ENCODE measurements at places on chromosomes 11 and 22.

- no peak for DNase-seq
Measured at GRCh38 chr22:22157348-22157725, 87.2 kb upstream of the VPREB1 start.

DNA sequence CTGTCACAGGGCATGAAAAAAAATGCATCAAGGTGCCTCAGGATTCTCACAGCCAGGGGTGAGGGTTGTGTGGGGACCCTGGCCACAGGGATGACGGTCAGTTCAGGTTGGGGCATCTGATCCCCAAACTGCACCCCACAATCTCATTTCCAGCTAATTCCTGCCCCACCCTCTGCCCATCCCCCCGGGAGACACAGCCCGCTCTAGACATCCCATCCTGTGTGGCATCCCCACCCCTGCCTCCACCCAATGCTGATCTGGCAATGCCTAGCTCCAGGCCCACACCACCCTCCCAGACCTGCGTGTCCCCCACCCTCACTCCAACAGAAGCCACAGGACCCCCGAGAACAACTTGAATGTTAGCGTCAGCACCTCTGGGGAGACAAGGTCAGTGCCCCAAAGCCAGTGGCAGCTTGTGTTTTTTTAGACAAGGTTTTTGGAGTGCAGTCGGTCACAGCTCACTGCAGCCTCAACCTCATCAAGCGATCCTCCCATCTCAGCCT lies 25.3 kb downstream of the TSPAN4 start:
- no peak for DNase-seq

- DNase-seq = no peak
Measured at GRCh38 chr22:18983120-18983651, 47.1 kb upstream of the PRODH start.

- DNase-seq = peak; percentile 56
Measured at GRCh38 chr11:1548221-1549070, 23.6 kb downstream of the DUSP8 start.

DNA sequence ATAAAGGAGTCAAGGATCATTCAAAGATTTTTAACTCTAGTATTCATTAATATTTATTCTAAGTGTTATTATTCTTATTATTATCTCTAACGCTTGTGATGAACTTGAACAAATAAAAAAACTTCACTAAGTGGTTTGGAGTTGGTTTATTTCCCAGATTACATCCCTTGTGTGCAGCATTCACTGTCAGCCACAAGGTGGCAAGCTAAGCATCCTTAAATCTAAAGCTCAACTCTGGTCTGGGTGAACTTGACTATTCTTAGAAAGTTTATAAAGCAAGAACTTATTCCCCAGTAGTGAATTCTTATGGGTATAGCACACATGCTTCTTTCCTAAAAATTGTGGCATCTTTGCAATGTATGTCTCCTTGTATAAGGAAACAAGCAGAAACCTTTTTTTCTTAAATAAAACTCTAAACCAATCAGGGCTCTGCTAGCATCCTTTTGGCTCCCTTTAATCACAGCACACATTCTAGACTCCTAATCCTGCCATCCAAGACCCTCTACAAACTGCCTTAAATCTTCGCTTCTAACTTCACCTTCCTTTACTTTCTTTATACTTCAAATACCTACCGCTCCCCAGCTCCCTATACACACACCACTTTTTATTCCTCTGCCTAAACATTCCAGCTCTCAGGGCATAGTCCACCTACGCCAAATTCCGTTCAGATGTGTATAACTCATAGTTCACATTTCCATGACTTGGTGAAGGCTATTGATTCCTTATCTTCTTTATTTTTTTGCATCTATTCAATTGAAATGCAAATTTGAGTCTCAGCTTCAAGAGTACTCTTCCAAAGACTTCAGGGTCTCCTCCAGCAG lies 1068.8 kb downstream of the DLG2 start:
- DNase-seq = peak; percentile 61

GRCh38 chr22:17199003-17199731 lies 20.1 kb downstream of the ADA2 start:
- peak; percentile 90 for DNase-seq

GRCh38 chr11:72336163-72336562 lies 92.2 kb upstream of the PHOX2A start:
- DNase-seq = no peak

- DNase-seq = no peak
Measured at GRCh38 chr11:45663486-45664375, 1.7 kb downstream of the CHST1 start.

DNA sequence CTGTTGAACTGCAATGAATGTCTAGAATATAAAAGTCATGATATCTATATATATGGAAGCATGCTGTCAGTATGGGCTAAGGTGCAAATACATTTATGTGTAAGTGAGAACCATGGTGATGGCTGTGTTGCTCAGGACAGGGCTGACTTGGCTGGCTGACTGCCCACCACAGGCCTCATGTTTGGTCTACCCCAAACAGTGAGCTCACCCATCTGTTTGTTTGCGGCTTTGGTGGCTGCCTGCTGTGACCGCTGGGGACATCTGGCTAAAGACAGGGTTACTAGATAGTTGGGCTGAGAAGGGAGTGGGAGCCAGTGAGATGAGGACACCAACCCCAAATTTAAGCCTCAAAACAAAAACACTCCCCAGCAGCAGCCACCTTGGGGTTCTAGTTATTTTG lies 6.3 kb downstream of the CD44 start:
- DNase-seq = no peak

DNA sequence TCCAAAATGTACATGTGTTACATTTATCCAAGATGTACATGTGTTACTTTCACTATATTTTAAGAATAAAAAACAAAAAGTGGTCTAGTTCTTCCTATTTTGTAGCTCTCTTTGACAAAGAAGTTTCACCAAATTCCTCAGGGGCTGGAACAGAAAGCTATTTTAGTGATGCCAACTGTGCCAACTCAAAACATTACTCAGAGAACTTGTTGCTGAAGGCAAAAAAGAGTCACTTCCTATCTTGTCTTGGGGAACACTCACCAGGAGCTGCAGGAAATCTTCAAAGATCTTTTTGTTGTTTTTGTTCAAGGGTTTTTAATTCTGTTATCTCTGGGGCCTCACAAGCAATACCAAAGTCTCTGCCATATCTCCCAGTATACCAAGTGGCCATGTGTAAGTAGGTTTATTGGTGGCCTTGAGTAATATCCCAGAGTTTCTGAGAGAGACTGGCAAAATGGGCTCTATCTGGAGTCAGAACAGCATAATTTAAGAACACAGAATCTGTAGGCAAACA lies 13.6 kb upstream of the EED start:
- no peak for DNase-seq

DNA sequence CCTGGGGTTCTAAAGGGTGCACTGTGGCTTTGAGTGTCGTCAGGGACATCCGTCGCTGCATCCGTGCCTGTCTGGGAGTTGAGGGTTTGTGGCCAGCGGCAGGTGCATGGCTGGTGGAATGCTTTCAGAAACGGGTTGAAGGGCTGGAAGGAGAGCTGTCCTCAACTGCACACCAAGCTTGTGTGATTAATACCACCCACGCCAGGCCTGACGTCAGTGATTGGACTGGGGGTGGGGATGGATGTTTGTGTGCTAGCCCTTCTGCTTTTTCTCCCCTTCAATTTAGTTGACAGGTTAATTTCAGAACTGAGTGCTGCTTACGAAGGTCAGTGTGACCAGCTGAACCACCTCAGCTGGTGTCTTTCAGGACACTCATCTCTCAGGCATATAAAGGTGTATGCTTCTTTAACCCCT lies 3.2 kb upstream of the GAB2 start:
- no peak for DNase-seq

DNA sequence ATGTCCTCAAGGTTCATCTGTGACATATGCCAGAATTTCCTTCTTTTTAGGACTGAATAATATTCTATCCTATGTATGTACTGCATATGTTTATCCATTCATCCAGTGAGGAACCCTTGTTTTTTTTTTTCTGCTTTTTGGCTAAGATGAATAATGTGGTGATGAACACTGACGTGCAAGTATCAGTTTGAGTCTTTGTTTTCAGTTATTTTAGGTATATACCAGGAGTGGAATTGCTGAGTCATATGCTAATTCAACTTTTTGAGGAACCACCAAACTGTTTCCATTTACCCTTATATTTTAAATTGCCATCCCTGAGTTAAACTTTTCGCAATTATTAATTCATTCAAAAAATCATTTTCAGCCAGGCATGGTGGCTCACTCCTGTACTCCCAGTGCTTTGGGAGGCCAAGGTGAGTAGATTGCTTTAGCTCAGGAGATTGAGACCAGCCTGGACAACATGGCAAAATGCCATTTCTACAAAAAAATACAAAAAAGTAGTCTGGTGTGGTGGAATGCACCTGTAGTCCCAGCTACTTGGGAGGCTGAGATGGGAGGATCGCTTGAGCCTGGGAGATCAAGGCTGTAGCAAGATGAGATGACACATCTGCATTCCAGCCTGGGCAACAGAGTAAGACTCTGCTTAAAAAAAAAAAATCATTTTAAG lies 64.2 kb downstream of the MICAL2 start:
- no peak for DNase-seq

GRCh38 chr11:6531267-6531752 lies 34.2 kb downstream of the DNHD1 start:
- DNase-seq = peak; percentile 59

- no peak for DNase-seq
Measured at GRCh38 chr11:31477528-31478222, 31.7 kb downstream of the IMMP1L start.

- no peak for DNase-seq
Measured at GRCh38 chr11:104843150-104843836, 55.0 kb downstream of the CASP12 start.

GRCh38 chr11:58573451-58574104 lies 2.1 kb downstream of the LPXN start:
- no peak for DNase-seq

Data from neural progenitor cell (in vitro differentiated cells).